ENCODE measurements at places on chromosomes 2 and 18. TPM values are rescaled to one million over a fixed set of nuclear protein-coding genes. Genes with fewer than 3 reads are reported as not detected.

DNA sequence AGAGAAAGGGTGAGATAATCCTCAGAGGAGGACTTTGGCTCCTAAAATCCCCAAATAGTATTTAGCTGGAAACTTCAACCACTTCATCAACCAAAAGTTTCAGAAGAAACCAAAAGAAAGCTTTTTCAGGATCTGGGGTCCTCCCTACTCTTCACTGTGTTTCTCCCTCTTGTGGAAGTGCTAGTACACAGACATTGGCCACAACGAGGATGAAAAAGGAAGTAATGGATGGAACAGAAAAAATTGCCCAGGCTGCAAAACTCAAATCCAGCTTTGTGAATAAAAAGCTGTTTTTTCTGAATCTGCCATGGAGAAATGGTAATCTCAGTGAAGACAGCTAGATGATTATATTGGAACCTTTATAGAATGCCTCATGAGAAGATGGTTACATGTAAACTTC lies 4.0 kb downstream of the PID1 start:
- DNase-seq, result no peak

DNA sequence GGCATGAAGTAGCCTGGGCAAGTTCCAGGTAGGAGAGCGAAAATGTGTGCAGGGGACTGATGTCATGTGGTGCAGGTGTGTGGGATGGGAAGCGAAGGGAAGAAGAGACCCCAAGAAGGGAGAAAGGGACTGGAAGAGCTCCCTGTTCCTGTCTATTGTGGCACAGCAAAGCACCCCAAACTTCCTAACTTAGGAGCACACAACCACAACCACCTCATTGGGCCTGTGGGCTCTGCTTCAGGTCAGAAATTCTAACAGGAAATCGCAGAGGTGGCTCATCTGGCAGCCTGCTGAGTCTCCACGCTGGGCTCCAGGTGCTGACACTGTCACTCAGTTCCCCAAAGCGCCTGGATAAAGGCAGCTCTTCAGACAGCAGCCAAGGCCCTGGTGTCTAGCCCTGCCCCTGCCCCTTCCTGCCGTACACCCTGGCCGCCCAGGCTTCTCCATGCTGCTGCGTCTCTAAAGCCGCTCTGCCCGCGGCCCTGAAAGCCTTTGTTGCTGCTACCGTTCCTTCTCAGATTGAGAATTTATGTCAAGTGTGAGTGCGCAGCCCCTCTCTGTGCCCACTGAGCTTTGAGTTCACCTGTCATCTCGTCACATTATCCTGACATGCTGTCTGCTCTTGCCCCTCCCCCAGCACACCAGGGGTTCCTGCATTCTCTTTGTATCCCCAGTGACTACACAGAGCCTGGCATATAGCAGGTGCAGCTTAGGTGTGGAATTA lies 140.2 kb upstream of the BCL2L11 start:
- no peak for DNase-seq

GRCh38 chr18:54555996-54556395 lies 35.0 kb upstream of the DYNAP start:
- no peak for DNase-seq

GRCh38 chr2:105364436-105365139 lies 27.2 kb downstream of the C2orf49 start:
- DNase-seq, result no peak

- DNase-seq, result no peak
Observed at GRCh38 chr2:229300790-229301189, 29.7 kb upstream of the PID1 start.

GRCh38 chr18:52190631-52191030 lies 149.4 kb upstream of the DCC start:
- no peak for DNase-seq

- peak; percentile 27 for DNase-seq
Observed at GRCh38 chr2:36633470-36634092, 35.6 kb upstream of the FEZ2 start.

- DNase-seq, result peak; percentile 33
Observed at GRCh38 chr2:225006730-225007129, 35.5 kb downstream of the DOCK10 start.

- DNase-seq, result no peak
Observed at GRCh38 chr2:156797832-156798231, 361.7 kb downstream of the GPD2 start.

DNA sequence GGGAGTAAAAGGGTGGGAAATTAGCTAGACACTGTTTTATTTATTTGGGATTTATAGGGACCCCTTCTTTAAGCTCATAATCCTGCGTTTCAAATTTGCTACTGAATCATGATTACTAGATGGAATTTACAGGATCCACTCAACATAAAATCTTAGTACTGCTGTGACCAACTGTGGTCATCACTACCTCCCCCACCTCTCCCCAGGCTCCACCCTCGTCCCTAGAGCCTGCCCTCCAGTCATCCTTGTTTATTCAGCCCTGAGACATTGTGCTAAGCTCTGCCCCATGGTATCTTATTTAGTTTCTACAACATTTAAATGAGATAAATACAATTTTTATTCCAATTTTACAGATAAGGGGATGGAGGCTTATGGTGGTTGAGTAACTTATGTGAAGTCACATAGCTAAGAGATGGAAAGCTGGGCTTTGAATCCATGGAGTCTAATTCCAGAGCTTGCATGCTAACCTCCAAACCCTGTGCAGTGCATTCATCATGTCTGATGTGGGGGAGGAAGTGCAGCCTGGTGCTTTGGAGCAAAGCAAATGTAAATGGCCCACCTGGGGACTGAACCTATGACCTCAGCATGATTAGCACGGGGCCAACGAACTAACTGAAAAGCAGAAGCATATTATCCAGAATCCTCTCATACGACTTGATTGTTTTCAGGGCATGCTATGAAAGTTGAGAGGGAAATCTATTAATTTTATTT lies 502.4 kb downstream of the TMEM182 start:
- DNase-seq, result no peak

GRCh38 chr18:23538870-23539269 lies 35.6 kb downstream of the RMC1 start:
- DNase-seq, result peak; percentile 17

GRCh38 chr2:198825534-198825933 lies 632.2 kb downstream of the SATB2 start:
- no peak for DNase-seq

GRCh38 chr18:58087928-58088690 lies 44.1 kb downstream of the NEDD4L start:
- peak; percentile 12 for DNase-seq

GRCh38 chr2:203690441-203691047 lies 15.9 kb upstream of the CD28 start:
- no peak for DNase-seq

- DNase-seq, result no peak
Observed at GRCh38 chr2:238868067-238868524, 20.2 kb downstream of the TWIST2 start.

DNA sequence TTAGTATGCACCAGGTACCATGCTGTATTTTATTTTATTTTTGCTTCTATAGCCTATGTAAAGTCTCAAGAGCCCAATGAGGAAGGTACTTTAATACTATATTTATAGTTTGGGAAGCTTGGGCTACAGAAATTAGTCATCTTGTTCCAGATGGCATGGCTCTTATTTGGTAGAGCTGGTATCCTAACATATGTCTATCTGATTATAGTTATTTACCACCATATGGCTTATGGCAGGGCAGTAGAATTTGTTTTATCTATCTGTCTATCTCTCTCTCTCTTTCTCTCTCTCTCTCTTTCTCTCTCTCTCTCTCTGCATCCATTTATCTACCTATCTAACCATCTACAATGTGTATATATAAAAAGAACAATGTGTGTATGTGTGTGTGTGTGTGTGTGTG lies 1293.7 kb upstream of the SLC39A10 start:
- DNase-seq, result no peak

GRCh38 chr2:105625632-105626031 lies 119.1 kb upstream of the NCK2 start:
- DNase-seq, result no peak

DNA sequence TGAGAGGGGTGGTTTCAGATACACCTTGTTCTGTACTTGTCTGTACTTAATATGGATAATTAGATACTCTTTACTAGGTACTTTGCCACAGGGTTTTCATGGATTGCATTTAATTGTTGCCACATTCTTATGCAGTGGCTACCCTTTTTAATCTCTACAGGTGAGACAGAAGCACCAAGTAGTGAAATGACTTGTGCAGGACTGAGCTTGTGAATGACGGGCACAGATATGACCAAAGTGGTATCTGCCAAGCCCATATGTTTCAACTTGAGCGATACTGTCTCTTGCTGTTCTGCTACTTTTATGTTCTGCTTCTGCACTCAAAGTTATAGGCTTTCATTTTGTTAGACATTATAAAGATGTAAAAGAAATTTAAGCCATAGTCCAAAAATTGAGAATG lies 288.2 kb downstream of the ARHGAP15 start:
- DNase-seq, result no peak

DNA sequence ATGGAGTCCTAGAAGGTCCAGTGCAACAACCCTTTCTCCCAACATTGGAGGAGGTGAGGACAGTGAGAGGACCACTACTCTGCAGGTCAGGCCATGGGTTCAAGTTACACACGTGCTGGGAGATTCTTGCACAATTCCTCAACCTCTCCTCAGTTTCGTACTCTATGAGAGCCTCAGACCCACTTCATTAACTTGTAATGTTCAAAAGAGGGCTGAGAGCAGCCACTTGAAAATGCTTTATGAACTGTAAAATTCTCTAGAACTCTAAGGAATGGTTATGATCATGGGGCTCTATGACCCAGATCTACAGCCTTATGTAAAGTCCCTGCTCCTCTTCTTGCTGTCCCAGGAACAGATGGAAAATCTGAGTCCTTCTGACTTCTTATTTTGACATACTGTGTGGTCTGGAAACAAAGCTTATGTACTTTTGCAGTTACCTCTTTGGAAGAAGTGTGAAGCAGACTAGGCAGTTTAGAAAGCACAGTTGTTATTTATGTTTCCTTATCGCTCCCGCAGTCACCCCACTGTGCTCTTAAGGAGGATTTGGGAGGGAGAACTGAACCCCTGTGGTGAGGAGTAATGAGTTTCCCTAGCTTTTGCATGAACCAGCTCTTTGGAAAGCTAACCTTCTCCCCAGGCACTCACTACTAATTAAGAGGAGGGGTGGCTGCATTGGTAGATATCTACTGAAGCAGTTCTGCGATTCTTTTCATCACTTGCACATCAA lies 296.6 kb downstream of the LRRTM1 start:
- peak; percentile 56 for DNase-seq

GRCh38 chr2:127052057-127052770 lies 54.7 kb downstream of the BIN1 start:
- DNase-seq, result no peak

GRCh38 chr2:47334356-47335136 lies 68.4 kb upstream of the MSH2 start:
- no peak for DNase-seq

DNA sequence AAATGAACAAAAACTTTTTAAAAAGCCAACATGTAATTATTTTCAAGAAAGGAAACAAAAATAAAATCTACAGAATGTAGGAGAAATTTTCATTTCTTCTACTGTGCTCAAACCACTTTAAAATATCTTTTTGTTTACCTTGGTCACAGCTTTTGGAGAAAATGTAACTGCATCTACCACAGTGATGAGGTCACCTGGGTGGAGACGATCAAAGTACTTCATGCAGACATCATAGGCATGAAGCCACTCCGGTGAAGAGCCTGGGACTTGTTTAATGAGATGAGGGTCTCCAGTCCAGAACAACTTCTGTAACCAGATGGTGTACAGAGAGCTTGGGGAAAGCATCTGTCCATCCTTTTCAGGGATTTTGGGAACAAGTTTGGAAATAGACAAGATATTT lies 285.8 kb downstream of the NBAS start:
- DNase-seq, result no peak

DNA sequence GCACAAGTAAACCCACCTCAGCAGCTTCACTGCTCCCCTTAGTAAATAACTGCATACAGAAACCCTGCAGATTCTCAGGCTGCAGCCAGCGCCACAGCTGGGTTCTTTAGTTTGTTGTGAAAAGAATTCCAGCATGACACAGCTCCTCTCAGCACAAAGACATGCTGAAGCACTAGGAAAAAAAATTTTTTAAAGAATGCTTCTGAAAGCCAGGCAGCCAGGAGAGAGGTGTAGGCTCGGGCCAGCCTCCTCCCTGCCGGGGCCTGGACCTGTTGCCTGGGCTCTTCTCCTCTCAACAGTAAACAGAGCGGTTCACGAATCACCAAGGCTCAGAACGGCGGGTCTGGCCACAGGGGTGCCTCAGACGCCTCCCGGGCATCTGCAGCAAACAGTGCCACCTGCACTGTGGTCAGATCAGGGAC lies 95.7 kb upstream of the POU3F3 start:
- DNase-seq, result no peak

DNA sequence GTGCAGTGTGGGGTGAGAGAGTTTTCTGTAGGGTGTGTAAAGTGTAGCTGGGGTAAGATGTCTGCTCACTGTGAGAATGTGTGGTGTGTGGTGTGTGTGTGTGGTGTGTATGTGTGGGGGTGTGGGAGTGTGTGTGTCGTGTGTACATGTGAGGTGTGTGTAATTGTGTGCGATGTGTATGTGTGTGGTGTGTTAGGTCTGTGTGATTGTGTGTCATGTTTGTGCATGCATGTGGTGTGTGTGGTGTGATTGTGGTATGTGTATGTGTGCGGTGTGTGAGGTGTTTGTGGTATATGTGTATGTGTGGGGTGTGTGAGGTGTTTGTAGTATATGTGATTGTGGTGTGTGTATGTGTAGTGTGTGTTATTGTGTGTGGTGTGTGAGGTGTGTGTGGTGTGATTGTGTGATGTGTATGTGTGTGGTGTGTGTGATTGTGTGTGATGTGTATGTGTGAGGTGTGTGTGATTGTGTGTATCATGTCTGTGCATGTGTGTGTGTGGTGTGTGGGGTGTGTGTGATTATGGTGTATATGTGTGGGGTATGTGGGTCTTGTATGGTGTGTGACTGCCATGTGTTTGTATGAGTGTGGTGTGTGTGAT lies 241.7 kb upstream of the HDAC4 start:
- no peak for DNase-seq

DNA sequence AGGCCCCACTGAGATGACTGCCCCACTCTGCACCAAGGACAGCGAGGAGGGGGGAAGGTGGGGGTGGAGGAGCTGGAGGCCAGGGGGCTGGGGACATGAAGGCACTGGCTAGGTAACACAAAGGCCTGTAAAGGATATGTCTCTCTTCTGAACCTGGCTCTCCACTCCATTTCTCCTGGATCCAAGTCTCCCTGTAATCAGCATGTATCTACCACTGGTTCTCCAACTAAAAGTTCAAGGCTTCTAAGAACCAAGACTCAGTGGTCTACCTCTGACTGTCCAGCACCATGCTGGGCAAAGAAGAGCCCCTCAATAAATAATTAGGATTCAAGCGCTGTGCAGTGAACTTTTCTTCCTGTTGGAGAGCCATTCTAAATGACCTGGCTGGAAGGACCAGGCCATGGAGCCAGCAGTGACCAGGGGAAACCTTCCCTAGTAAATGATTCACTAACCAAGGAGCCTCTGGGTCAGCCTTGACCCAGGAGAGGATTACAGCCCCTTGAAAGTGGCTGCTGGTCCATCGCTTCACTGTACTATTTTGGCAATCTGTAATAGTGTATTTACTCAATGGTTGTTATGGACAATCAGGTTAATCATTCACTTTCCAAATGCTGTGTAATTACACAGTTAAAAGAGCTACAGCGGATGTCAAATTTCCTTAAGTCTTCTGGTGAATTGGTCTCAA lies 73.2 kb downstream of the BCL11A start:
- DNase-seq, result no peak

Gene ABCG8
- not detected for total RNA-seq

Gene PTPRN
- 19.3 TPM for total RNA-seq

Gene RBM44
- total RNA-seq, result 0.45 TPM

Gene FAHD2A
- 55.3 TPM for total RNA-seq

Gene KIF3C
- 38.8 TPM for total RNA-seq

Gene CLK1
- 51.7 TPM for total RNA-seq

Gene MROH2A
- 0.48 TPM for total RNA-seq

Gene FAM237A
- total RNA-seq, result not detected

Gene EDAR
- not detected for total RNA-seq

Gene G6PC2
- total RNA-seq, result not detected

Gene ANKRD30BL
- not detected for total RNA-seq

Gene SERPINB11
- total RNA-seq, result not detected

Gene ASB18
- not detected for total RNA-seq

All from A172 (cell line).